Activated CD8-positive, alpha-beta memory T cell treated with anti-CD3 and anti-CD28 coated beads for 1 hour (primary cell): ENCODE measurements at places on chromosomes 1 and 21.
A peak's percentile ranks its signal among the peaks of the same experiment; 100 is the strongest.

DNA sequence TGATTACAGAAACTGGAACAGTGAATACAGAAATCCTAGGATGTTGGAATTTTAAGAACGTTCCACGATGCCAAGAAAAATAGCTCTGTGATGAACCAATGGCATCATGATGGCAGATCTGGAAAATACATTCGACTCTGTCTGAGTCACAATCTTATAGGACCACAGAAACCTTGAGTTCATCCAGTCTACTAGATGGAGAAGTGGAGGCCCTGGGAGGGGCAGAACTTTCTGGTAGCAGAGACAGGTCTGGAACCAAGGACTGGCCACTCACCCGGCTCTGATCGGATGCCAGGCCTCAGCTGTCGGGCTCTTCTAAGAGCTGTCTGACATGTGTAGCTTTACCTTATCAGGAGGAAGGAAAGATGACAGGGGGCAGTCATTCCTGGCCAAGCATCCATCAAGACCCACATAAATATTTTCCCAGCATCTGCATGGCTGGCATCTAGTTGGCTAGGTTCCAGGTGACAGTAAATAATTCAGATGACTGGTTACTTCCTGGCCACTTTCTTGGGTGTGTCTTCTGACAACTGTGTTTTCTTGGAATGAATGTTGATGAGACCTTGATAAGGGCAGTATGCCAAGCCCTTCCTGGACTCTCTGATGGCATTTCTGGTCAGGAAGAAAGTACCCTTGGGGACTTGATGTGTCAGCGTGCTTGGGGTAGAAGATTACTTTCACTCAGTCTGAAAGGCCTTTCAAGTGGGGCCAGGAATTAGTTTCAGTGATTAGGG, 72.6 kb upstream of the TRABD2B start:
- DNase-seq, result no peak

GRCh38 chr21:38954588-38955004, 148.9 kb downstream of the ETS2 start:
- DNase-seq, result no peak

GRCh38 chr1:2919841-2920240, 101.4 kb upstream of the ACTRT2 start:
- DNase-seq, result no peak

DNA sequence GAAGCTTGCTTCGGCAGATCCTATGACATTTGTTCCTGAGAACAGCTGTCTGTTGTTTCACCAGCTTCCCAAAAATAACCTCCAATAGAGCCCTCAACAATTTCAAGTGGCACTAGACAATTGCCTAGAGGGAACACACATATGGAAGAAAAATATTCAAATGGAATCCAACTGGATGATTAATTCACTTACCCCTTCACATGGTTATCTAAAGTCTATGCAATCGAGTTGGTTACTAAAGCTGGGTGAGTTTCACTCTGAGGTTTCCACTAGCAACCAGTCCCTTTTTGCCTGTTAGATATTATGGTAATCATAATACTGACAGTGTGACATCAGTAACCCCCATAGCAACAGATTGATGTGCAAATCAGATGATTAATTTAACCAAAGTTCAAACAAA, at the start of gene LEMD1:
Gene LEMD1, minus strand, starts transcription at position 259 of the 400 bp plus-strand sequence. CDS start 1,520 bp downstream, outside the sequence.
- DNase-seq, result no peak

DNA sequence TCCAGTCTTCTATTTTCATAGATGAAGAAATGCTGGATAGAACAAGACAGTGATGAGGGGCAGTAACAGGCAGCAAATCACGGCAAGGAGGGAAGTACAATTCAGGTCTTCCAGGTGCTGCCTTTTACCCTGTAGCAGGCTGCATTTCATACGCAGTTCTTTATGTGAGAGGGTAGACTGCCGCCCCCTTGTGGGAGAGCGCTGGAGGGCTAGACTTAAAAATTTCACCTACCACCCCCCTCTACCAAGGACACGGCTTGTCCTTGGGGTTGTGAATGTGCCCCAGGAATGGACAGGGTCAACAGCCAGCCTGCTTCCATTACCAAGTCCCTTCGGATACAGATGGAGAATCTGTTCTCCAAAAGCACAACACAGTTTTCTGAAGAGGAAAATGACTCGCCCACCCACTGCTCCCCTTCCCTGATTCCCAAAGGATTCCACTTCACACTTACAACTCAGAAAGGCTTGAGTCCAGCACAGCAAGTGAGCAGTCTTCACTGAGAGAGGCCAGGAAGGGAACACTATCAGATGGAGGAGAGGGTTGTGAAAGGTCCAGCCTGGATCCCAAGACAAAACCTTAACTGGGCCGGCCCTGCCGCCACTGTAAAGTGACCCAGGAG, 7.4 kb downstream of the WDR77 start:
- peak; percentile 40 for DNase-seq

- DNase-seq, result no peak
Measured at GRCh38 chr1:71526824-71527223, 446.0 kb upstream of the ZRANB2 start.

- no peak for DNase-seq
Measured at GRCh38 chr1:175376194-175376593, 183.6 kb upstream of the KIAA0040 start.

DNA sequence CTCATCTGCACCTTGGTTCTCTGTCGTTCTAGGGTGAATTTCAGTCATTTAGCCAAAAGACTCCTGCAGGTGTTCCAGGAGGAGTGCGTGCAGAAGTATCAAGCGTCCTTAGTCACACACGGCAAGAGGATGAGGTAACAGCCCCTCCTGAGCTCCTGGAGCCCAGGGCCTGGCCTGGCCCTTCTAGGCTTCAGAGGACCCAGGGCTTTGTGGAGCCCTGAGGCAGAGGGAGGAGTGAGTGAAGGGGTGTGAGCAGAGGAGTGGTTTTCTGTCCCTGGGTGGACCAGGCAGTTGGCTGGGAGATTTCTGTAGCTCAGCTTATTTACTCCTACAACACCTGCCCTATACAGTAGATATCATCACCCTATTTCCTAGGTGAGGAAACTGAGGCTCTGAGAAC, 15.7 kb upstream of the RASSF5 start:
- no peak for DNase-seq

- DNase-seq, result no peak
Measured at GRCh38 chr1:35674111-35674510, 32.8 kb upstream of the PSMB2 start.

GRCh38 chr1:151944857-151945575, 35.7 kb upstream of the THEM4 start:
- no peak for DNase-seq

DNA sequence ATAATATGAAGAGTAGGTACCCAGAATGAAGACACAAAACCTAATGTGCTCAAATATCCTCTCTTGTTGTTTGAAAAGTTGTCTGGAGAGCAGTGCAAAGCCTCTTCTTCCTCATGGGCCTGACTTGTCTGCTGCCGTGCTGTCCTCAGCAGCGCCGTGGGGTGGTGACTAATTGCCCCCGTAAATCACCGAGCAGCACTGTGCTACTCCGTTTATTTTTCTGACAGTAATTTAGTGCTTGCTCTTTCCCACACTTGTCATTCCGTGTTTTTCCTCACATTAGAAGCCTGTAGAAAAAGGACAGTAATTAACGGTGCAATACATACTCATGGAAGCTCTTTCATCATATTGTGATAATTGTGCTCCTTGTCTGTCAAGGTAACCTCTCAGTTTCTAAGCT, 114.8 kb upstream of the BARHL2 start:
- DNase-seq, result no peak

DNA sequence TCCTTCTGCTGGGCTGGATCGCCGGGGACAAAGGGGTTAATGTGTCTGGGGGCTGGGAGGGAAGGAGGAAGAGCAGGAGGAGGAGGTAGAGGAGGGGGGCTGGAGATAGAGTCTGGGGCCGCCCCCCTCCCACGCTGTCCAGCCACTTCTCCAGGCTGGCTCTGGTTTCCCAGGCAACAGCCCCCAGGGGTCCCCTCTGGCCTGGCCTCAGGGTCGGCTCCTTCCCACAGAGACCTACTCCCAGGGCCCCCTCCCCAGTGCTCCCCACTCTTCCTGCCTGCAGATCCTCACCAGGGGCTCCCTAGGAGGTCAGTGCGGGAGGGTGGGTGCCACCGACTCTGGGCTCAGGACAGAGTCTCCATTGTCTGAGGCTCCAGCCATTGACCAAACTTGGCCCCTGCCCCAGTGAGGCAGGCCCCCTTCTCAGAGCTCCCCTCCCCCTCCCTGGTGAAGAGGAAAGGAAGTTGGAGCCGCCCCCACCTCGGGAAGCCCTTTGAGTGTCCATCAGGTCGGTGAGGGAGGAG, 34.1 kb downstream of the ARHGEF10L start:
- no peak for DNase-seq

DNA sequence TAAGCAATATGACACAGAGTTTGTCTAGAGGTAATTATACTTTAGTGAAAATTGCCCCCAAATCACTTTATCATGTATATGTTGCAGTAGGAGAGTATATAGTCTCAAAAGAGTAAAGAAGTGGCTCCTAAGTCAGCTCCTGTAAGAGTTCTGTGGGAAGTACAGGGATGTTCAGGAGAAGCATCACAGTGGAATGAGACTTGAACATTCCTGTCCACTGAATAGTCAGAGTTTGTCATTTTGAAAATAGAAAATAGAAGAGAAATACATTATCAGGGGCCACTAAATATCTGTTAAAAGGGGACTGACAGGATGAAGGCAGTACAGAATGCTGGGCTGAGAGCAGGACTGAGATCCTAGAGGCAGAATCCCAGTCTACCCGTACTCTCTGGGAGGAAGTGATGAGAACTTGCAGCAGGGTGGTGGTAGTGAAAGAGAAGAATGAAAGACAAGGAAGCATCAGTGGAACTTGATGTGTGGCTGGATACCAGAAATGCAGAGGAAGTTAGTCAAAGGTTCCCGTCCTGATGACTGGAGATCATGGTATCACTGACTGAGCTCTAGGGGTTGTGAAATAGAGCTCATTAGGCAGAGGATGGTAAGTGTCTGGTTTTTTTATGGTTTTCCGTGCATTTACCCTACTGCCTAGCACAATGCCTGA, 153.4 kb downstream of the FMN2 start:
- DNase-seq, result no peak

- DNase-seq, result no peak
Measured at GRCh38 chr1:4076346-4076745, 176.3 kb upstream of the C1orf174 start.

DNA sequence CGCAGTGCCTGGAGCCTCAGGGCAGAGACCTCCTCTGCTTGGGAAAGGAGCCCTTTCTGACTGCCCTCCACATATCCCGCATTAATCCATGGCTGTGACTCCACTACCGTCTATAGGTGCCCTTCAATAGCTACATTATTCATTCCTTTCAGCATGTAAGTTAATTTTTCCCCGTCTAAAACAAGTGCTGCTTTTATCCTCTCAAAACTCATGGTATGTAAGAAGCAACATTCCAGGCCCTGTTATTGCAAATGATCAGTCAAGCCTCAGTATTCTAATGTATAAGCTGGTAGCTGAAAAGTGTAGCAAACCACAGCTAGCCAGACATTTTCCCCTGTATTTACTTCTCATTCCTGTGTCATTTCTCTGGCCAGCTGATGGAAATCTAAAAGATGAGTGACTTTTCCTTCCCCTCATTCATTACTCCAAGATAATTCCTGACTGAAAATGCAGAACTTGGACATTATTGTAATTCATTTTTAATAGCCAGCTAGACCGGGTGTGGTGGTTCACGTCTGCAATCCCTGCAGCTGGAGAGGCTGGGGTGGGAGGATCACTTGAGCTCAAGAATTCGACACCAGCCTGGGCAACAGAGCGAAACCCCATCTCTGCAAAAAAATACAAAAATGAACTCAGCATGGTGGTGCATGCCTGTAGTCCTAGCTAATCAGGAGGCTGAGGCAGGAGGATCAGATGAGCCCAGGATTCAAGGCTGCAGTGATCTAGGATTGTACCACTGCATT, 88.5 kb upstream of the SOD1 start:
- no peak for DNase-seq

DNA sequence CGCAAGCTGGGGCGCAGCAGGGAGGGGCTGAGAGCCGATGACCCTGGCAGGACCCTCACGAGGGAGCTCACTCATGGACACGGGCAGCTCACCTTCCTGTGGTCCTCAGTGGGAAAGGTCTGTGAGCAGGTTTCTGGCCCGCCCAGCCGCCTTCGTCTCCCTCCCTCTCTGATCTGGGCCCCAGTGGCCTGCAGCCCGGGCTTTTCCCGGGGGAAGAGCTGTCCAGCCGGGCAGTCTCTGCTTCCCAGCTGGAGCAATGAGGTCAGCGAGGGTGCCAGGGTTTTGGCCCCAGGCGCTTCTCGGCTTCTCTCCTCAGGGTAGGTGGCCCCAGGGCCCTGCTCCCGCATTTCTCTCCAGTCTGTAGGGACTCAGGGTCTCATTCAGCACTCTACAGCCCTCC, 22.2 kb upstream of the ARHGEF16 start:
- DNase-seq, result no peak

DNA sequence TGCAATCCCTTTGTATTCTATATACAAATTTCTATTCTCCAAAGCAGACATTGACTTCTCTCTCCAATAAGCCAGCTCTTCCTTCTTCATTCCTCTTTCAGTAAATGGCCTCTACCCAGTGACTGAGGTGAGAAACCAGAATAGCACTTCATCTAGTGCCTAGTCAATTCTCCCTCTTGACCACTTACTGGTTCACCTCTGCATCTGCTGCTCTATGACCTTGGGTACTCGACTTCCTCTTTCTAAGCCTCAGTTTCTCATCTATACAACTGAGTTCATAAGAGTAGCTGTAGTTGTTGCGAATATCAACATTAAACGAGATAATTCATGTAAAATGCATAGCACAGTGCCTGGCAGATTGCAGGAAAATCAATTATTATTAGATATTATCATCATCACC, 12.4 kb downstream of the LYST start:
- no peak for DNase-seq

DNA sequence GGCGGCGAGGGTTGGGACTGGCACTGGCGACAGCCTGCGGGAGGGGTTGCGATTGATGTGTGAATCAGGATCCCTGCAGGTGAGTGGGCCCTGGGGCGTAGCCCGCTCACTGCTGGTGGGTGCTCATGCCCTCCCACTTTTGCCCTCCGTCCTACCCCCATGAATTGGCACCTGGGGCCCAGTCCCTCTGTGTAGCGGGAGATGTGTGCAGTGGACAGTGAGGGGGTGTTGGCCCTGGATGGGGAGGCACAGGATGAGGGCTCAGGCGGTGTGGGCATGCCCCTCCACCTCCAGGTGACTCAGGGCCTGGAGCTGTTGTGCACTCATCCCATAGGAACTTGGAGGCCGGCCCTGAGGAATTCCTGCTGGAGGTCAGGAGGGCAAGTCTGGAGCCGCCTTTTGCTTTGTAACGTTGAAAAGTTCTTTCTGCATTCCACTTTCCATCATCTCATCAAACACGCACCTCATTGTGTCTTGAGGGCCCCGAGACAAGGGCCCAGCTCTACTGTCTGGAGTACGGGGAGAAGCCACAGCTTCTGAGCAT, 3.0 kb downstream of the PEAR1 start:
- DNase-seq, result no peak

GRCh38 chr1:48233666-48234485, 11.4 kb downstream of the SLC5A9 start:
- DNase-seq, result no peak
